ENCODE measurements at places on chromosomes 4 and X.

GRCh38 chr4:148574502-148574901, 132.3 kb upstream of the NR3C2 start:
- no peak for DNase-seq

GRCh38 chr4:42683393-42683792, 26.5 kb upstream of the ATP8A1 start:
- DNase-seq: no peak

DNA sequence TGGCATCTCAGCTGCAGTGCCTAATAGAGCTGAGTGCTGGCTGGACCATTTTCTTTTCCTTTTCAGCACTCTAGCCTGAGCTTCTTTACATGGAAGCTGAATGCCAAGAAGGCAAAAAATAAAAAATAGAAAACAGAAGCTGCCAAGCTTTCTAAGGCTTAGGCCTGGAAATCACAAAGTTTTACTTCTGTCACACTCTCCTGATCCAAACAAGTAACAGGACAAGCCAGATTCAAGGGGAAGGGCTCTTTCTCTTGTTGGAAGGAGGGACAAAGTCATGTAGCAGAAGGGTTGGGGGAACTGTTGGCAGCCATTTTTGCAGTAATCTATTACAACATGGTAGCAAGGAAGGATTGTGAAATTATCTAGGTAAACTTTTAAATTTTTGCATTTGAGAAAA, 131.8 kb downstream of the MSL3 start:
- no peak for DNase-seq

GRCh38 chr4:3710451-3711182, 55.6 kb upstream of the ADRA2C start:
- DNase-seq: no peak

- DNase-seq: no peak
Measured at GRCh38 chrX:150482537-150483206, 85.7 kb upstream of the MTM1 start.

GRCh38 chr4:8403976-8404375, 36.5 kb downstream of the ACOX3 start:
- no peak for DNase-seq

DNA sequence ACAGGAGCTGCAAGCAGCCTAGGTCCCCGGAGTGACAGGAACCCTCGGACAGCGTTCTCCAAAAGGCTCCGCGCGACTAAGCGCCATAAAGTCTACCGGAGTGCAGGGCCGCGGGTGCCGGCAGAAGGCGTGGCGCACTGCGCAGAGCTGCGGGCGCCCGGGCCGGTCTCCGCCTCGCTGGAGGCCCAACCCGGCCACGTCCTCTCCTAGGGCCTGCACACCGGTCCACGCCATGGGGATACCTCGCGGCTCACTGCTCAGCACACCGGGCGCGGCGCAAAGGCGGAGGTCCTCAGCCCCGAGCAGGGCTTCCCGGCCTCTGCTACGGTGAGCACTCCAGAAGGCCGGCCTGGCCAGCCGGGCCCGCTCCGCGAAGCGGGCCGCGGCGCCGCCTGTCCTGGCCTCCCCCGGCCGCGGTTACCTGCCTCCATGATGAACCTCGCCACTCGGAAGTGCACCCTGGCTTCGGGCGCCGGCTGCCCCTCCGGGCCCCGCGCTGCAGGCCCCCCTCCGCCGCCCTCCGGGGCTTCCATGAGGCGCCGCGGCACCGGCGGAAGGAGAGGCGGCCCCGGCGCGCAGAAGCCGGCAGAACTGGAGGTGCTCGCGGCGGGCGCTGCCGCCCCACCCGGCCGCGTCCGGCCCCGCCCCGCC, at the start of gene CCNQ:
CCNQ (minus strand) TSS at position 599 of the 651 bp plus-strand sequence; CDS start at position 533, 66 bp downstream.
- peak; percentile 15 for DNase-seq

All from T-helper 17 cell (primary cell).